MM.1S (cell line): ENCODE measurements at places on chromosomes 6 and 20.

- DNase-seq: no peak
Measured at GRCh38 chr20:31808481-31808880, 10.7 kb upstream of the MYLK2 start.

- no peak for DNase-seq
Measured at GRCh38 chr6:31579119-31579505, 3.1 kb downstream of the LTB start.

DNA sequence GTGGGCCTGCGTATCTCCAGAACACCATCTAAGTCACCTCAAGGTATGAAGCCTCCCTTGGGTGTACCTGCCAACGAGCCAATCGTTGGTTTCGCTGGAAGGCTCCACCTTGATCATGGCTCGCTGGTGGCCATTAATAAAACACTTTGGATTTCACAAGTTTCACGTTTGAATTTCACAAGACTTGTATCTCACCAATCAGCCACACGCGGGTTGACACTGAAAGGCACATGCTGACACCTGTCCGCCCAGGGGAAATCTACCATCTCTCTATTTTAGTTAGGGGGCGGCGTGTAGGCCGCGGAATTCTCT lies 586 bp upstream of the HMGA1 start:
- DNase-seq: no peak

- no peak for DNase-seq
Measured at GRCh38 chr6:43784049-43784855, 14.2 kb downstream of the VEGFA start.

DNA sequence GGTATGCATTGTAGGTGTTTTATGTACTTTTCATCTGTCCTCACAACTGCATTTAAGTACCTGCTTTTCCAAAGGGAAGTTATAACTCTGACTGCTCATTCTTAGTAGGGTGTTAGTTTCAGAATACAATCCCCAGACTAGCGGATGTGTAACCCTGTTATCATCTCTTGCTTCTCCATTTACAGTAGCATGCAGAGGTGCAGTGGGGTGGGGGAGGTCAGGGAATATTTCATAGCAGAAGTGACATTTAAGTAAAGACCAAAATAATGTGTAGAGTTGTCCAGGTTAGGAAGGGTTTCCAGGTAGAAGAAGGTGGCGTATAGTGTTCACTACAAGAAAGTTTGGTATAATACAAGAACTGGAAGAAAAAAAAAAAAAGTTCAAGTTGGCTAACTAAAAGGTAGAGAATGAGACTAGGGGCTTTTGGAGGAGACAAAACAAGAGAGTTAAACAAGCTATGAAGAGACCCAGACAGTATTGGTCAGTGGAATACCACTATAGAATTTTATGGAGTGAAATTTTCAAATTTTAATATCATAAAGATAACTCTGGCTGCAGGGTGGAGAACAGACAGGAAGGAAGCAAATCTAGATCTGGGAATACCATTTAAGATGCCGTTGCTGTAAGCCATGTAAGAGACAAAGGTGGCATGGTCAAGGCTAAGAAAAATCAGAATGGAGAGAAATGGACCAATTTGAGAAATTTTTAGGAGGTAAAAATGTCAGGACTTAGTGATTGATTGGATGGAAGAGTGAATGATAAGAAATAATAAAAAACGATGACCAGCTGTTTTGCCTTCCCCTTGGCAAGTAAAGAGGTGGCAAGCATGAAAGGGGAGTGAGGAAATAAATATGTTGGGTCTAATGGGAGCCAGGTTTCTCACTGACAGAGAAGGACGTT lies 2.2 kb upstream of the AHI1 start:
- DNase-seq: no peak

- no peak for DNase-seq
Measured at GRCh38 chr20:63826753-63827152, 4.3 kb downstream of the ZBTB46 start.

GRCh38 chr6:9710574-9710973 lies 704.3 kb downstream of the TFAP2A start:
- no peak for DNase-seq

GRCh38 chr20:41408986-41409385 lies 42.4 kb upstream of the EMILIN3 start:
- DNase-seq: peak; percentile 41

GRCh38 chr6:15763837-15764236 lies 101.0 kb upstream of the DTNBP1 start:
- no peak for DNase-seq

- DNase-seq: no peak
Measured at GRCh38 chr6:125913864-125914351, 42.7 kb upstream of the HINT3 start.

- no peak for DNase-seq
Measured at GRCh38 chr20:50873585-50873984, 57.7 kb downstream of the ADNP start.

GRCh38 chr6:71725126-71725470 lies 161.3 kb upstream of the RIMS1 start:
- DNase-seq: no peak

DNA sequence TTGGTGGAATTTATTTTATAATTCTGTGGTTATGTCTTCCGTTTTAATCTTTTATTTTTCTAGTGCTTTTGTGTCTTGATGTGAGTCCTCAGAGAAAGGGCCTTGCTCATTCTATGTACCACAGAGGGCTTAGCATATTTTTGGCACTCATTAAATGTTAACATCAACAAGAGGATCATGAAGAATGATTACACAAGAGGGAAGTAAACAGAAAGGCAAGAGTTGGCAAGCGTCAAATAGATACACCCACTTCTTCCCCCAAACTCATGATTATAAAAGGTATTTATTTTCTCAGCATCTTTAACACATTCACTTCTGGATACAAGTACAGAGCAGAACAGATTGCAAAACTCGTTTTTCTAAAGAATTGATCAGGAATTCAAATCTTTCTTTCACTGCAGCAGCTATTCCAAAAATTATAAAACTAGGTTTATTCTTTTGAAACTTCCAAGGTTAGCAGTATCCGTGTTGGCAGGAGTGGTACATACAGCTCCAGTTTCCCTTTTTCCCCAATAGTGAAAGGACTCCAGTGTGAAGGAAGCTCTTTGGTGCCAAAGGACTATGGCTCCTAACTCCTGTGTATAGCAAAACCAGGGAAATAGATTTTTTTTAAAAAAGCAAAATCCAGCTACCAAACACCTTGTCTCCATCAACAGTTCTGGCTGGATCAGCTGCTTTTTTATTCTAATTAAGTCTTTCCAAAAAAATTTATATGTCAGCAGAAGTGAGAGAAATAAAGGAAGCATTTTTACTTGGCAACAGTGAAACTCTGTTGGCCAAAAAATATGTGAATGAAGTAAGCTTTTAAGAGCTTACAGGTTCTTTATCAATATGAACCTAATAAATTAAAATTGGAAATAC lies 221.9 kb downstream of the ADGRG6 start:
- no peak for DNase-seq

DNA sequence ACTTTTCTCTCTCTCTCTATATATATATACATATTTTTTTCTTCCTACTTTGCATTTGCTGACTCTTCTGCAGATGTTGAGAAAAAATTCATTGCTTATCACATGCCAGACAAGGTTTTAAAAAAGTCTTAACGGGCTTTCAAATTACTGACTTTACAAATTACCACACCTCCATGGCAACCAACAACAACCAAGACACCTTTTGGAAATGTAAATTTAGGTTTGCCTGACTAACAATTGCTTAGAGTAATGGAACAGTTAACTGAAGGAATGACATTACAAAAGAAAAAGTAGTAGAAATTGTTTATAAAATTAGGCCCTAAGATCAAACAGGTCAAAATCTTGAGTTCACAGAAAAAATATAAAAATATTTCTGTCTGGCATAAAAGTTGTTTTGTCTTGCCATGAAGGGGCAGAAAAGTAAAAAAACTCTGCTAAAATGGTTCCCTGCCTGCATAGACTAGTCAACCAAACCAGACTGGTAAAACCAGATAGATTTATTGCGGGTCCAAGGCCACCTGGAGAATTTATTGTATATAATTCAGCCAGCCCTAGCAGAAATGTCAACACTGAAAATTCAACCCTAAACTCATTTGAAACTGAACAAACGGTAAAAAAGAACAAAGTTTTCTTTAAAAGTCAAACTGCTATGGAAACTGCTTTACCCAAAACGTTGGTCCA lies 92.8 kb upstream of the FRMD1 start:
- DNase-seq: no peak

GRCh38 chr6:144103026-144103563 lies 7.7 kb upstream of the SF3B5 start:
- no peak for DNase-seq

- no peak for DNase-seq
Measured at GRCh38 chr6:81300961-81301360, 451.5 kb downstream of the TENT5A start.

GRCh38 chr6:125939026-125939425 lies 17.5 kb upstream of the HINT3 start:
- DNase-seq: no peak

GRCh38 chr6:150934380-150934779 lies 68.9 kb downstream of the MTHFD1L start:
- no peak for DNase-seq

GRCh38 chr20:56842056-56842455 lies 212.9 kb downstream of the TFAP2C start:
- DNase-seq: no peak
